ENCODE measurements at places on chromosomes 3 and 15.

GRCh38 chr3:99774467-99774866 lies 43.2 kb upstream of the CMSS1 start:
- DNase-seq = no peak

- DNase-seq = no peak
Observed at GRCh38 chr3:53009826-53010539, 35.9 kb downstream of the SFMBT1 start.

DNA sequence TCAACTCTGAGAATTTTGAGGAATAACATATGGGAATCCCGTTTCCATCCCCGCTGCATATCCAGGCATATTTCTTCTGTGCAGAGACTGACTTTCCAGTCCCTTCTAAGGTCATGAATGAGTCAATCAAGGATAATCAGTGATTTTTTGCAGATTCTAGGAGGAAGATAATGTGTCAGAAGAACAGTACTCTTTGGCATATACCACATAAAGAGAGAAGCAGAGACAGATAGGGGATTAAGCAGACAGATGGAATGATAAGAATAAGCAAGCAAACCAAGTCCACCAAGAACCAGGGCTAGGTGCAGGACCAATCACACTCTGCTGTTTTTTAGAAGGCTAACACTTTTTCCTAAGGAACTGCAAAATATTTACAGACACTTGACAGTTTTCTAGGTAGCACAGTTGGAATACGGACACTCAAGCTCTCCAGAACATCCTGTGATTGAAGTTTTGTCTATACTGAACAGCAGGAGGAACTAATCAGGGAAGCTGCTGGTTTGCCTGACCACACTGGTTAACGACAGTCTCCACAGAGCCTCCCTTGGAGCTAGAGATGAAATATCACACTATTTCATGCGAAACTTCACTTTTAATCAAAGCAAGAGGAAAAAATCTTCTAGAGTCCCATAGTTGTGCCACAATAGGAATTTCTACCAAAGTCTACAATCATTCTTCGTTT lies 450.0 kb upstream of the KCNMB2 start:
- DNase-seq = no peak

- no peak for DNase-seq
Observed at GRCh38 chr3:79297245-79297960, 470.4 kb downstream of the ROBO1 start.

GRCh38 chr3:129463716-129464115 lies 23.7 kb downstream of the IFT122 start:
- DNase-seq = no peak
